ENCODE measurements at places on chromosomes 2 and 18.

- no peak for DNase-seq
Observed at GRCh38 chr18:46756025-46756558, 761 bp downstream of the ST8SIA5 start.

DNA sequence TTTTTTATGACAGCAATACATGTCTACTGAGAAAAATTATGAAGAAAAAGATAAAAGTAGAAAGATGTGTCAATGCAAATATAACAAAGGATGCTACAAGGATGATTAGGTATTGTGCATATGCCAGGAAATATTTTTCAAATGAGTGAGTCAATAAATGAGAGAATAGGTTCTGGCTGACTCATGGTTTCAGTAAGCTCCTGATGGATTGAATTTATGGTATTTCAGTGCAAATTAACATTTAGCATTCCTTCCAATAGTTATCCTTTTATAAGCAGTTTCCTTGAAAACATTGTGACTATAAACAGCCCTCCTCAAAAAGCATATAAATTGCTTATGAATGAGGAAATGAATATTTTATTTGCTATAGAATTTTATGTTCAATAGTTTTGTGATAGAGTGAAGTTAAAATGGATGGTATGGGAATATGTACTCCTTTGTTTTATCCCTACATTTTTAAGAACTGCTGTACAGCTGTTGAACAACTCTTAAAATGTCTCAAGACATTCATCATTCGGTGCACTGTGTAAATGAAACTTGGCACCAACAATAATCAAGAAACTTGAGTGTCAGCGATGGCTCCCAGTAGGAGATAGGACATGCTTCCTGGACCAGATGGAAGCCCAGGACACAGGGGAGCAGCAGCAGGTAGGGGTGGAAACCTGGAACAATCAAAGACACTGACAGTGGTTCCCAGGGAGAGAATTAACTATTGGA, 144.7 kb downstream of the PMAIP1 start:
- DNase-seq: no peak

DNA sequence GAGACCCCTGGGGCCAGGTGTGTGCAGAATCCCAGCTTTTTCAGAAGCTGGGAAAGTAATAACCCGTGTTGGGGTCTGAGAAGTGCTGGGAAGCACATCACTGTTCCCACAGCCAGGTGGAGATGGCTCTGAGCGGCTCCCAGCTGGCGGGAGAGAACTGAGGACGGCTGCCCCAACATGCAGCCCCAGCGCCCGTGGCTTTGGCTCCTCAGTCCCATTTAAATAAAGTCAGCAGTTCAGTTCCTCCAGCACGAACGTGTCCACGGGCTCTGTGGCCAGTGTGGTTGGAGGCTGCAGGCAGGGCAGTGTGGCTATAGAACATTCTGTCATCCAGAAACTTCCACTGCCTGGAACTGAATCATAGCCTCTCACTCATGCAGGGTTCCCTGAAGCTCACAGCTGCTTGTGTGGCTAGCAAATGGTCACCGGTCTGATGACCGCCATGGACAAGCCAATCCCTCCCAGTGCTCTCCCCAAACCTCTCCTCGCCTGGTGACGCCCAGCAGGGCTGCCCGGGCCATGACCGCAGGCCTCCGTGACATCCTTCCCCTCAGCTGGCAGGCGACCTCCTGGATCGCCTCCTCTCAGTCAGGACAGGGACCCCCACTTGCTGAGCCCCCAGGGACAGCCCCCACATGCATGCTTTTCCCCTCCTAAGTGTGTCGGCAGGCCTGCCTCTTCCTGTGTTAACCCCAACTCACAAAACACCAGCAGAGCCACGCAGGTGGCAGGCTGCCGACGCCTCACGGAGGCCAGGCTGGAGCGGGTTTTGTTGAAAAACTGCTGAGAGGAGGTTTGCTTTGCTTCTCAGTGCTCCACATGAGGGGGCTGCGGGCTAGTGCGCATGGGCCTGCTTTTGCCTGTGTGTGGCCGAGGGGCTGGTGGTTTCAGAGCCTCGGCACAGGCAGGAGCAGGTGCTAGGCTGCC, 1.3 kb downstream of the RTP5 start:
- no peak for DNase-seq

DNA sequence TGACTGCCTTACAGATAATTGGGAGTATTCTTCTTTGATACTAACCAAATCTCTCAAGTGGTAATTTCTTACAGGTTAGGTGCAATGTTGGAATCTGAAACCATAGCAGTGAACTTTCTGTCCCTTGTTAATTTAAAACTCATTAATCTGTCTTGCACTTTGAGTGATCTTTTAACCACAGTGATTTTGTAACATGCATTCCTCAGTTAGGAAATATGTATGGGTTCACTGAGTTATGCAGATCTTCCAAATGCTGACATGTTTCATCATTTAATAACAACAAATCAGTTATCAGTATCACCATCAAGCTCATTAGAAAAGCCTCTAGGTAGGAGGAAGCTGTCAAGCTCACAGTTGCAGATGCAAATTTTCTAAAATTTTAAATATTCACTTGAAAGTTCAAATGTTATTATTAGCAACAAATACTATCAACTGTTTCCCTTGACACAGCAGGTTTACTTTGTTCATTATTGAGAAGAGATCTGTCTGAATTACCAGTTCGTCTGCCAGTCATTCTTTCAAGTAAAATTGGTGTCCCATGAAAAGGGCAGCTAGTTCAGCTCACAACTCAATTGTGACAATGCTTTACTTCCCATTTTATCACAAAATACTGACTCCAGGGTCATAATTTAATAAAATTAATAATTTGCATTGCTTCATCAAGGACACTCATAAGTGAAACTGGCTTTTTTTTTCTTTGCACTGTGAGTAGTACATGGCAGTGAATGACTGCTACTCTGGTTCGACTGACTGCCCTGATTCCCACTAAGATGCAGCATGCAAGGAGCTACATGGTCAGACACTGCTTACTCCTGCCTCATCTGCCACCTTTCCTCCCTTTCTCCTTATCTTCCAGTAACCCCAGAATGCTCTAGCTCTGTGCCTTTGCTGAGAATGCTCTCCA, 31.6 kb downstream of the SUCLG1 start:
- no peak for DNase-seq

- no peak for DNase-seq
Observed at GRCh38 chr2:183264890-183265535, 140.8 kb downstream of the NUP35 start.

DNA sequence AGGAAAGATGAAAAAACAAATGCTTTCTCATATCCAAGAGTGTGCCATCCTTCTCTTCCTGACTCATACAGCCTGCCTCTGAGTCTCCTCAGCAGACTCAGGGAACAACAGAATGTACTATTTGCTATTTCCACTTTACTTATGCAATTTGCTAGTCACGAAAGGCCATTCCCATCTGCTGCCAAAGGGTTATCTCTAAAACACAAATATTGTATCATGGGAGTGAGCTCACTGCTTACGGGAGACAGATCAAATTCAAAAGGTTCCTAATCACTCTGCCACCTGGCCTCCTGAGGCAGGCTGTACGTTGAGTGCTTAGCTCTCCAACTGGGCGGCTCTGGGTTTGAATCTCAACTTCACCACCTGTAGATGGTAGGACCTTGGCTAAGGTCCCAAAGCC, 92.0 kb downstream of the GAREM1 start:
- DNase-seq: peak; percentile 91

DNA sequence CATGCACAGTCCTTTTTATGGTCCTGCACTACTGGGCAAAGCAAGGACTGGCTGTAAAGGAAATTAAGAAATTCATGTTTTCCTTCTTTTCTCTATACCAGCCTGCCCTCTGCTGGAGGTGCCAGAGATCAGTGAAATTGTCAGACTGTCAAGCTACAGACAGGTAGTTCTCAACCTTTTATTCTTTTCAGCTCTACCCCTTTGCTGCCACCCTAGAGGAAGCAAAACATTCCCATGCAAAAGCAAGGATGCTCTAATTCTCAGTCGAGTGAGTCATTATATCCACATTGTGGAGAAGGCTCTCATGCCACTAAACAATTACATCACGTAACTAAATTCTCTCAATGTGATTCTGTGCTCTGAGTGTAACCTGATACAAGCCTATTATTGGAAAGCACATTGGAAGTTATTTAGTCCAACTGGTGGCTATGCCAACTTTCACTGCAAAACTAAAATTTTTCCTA, 25.0 kb upstream of the RAPGEF4 start:
- peak; percentile 93 for DNase-seq

DNA sequence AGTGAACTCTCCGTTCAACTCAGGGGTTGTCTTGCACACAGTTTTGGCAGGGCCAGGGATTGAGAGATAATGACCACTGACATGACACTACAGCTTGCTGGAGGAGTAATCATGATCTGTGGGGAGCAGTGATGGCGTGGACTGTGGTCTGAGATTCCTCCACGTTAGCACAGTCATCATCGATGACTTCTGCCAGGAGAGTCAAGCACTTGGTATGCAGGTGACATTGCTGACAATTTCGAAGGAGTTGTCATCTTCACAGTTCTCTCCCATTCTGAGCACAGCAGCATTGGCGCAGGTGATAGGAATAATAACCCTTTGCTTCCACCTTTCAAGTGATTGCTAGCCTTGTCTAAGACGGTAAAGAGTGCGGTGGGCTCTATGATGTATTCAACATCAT, 79.8 kb downstream of the SGPP2 start:
- no peak for DNase-seq

- no peak for DNase-seq
Observed at GRCh38 chr2:70967189-70967588, 11.2 kb upstream of the ANKRD53 start.

DNA sequence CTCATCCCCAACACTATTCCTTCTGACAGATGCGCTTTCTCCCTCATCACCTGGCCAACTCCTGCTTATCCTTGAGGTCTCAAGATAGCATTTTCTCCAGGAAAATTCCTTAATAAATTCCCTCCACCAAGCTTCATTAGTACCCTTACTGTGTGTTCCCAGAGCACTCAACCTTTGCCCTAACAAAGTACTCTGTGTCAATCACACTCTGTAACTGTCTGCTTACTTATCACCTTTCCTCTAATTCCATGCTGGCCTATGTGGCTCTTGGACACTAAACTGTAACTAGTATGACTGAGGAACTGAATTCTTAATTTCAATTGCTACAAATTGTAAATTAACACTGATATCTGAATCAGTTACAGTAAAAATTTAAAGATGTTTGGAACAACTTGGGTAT, 17.9 kb upstream of the NEUROD1 start:
- no peak for DNase-seq
